ENCODE measurements at places on chromosomes 2 and 18. TPM values are rescaled to one million over a fixed set of nuclear protein-coding genes. Genes with fewer than 3 reads are reported as not detected.

LRP1B gene
- total RNA-seq, result not detected

SOX11 gene
- not detected for total RNA-seq

GALNT13 gene
- not detected for total RNA-seq

TUBA3E gene
- not detected for total RNA-seq

RESP18 gene
- total RNA-seq, result not detected

SETBP1 gene
- total RNA-seq, result 129 TPM

GRCh38 chr2:55112229-55113031 is 62.2 kb upstream of the RTN4 start:
- H3K36me3 ChIP-seq, result no peaks in the 10 kb centered on the region
- H3K27ac ChIP-seq, result no peak overlapping the region
- no peaks in the 10 kb centered on the region for H3K27me3 ChIP-seq
- peak; percentile 16 for DNase-seq

DNA sequence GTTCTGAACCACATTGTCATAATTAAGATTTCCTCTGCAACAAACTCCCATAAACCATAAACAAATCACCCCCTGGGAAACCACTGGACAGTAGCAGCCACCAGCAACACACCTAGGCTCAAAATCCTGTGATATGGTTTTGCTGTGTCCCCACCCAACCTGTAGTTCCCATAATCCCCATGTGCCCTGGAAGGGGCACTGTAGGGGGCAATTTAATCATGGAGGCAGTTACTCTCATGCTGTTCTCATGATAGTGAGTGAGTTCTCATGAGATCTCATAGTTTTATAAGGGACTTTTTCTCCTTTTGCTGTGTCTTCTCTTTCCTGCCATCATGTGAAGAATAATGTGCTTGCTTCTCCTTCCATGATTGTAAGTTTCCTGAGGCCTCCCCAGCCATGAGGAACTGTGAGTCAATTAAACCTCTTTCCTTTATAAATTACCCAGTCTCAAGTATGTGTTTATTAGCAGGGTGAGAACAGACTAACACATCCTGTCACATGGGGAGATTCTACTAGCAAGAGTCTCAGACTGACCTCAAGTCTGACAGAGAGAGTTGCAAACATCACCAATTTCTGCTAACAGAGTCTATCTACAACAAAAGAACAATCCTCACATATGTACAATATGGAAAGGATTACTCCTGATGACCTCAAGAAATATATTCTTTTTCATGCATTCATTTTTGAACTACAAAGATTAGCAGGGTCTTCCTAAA is 182.6 kb downstream of the GRB14 start:
- no peaks in the 10 kb centered on the region for H3K4me1 ChIP-seq
- no peaks in the 10 kb centered on the region for H3K36me3 ChIP-seq
- no peak overlapping the region for H3K4me3 ChIP-seq
- no peak for DNase-seq

- H3K36me3 ChIP-seq, result no peaks in the 10 kb centered on the region
- peaks cover 46% of the 10 kb centered on the region for H3K4me1 ChIP-seq
- DNase-seq, result no peak
- no peak overlapping the region for H3K27ac ChIP-seq
These were observed 31.9 kb upstream of the CEP68 start for GRCh38 chr2:65024149-65024829.

- H3K36me3 ChIP-seq, result no peaks in the 10 kb centered on the region
- H3K27me3 ChIP-seq, result no peaks in the 10 kb centered on the region
- no peak overlapping the region for H3K27ac ChIP-seq
- DNase-seq, result no peak
- H3K4me1 ChIP-seq, result no peaks in the 10 kb centered on the region
These were observed 341.1 kb downstream of the ARL6IP6 start for GRCh38 chr2:153059338-153060052.

GRCh38 chr2:246489-247144 is 17.2 kb downstream of the SH3YL1 start:
- H3K27me3 ChIP-seq, result no peaks in the 10 kb centered on the region
- H3K36me3 ChIP-seq, result peaks cover 1% of the 10 kb centered on the region
- H3K27ac ChIP-seq, result no peak overlapping the region
- peak; percentile 71 for DNase-seq

DNA sequence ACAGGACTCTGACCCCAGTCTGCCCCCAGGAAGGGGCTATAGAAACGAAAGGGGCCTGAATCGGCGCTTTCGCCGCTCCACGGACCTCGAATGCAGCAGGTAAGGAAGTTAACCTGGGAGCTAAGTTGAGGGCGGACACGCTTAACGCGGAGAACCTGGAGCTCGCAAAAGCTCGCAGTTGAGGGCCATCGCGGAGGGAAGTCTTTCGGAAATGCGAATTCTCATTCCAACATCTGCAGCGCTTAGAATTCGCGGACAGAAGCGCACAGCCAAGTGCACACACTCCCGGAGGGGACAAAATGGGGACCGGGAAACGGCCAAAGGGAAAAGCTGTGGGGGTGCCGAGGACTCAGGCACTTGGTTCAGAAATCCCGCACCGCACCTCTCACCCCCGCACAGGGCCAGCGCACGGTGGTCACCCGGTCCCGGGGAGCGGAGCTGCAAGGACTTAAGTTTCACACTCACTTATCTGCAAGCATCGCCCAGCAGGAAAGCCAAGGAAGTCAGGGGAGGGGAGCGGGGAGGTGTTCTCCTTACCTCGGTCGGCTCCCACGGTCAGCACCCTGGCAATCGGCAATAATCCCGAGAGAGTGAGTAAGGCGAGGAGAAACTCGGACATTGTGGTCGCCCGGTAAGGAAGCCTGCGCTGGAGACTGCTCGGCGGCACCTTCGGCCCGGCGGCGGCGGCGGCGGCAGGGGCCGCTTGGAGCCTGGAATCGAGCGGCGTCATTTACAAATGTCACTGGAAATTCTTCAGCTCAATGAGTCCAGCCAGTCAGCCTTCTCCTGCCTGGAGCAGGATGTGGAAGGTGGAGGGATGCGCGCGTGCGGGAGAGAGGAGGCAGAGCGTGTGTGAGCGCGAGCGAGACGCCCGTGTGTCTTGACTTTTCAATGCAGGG is 456 bp downstream of the LRP1B start:
- no peaks in the 10 kb centered on the region for H3K36me3 ChIP-seq
- H3K27ac ChIP-seq, result no peak overlapping the region
- H3K4me1 ChIP-seq, result peaks cover 16% of the 10 kb centered on the region
- peak; percentile 7 for DNase-seq

- H3K27ac ChIP-seq, result no peak overlapping the region
- no peaks in the 10 kb centered on the region for H3K27me3 ChIP-seq
- no peak for DNase-seq
- H3K4me3 ChIP-seq, result no peak overlapping the region
These were observed 6.5 kb upstream of the CNDP2 start for GRCh38 chr18:74489676-74490075.

DNA sequence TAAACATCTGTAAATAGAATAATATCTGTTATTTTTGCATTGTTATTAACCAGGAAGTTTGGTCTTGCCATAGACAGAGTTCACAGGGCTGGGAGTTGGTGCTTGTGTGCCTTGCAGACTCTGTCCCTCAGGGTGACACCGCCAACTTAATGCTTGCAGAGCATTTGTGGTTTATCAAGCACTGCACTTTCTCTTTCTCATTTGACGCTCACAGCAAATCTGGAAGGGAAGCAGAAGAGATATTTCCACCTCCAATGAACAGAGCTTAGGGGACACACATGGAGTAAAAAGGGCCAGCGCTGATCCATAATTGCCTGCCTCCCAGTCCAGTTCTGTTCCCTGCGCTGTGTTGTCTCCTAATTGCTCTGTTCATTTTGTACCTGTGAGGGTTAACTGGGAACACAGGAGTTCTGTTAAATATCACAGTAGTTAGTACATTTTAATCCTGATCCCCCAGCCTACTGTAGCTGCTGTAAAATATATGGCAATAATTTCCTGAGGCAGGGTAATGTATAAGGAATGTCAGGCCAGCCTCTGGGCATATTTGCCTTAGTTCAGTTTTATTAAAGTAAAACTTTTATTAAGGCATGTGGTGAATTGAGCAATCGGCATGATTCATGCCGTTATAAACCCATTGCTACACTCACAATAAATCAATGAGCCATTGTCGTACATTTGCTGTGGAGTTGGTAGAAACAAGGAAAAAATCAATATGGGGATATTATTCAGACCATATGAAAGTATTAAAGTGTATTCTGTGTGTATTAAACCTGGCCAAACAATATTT is 182.5 kb upstream of the OSR1 start:
- H3K27ac ChIP-seq, result no peak overlapping the region
- no peaks in the 10 kb centered on the region for H3K4me1 ChIP-seq
- H3K4me3 ChIP-seq, result no peak overlapping the region
- no peaks in the 10 kb centered on the region for H3K36me3 ChIP-seq
- H3K27me3 ChIP-seq, result no peaks in the 10 kb centered on the region
- DNase-seq, result no peak

GRCh38 chr2:16446706-16447105 is 218.9 kb downstream of the CYRIA start:
- no peaks in the 10 kb centered on the region for H3K27me3 ChIP-seq
- H3K27ac ChIP-seq, result no peak overlapping the region
- no peaks in the 10 kb centered on the region for H3K4me1 ChIP-seq
- DNase-seq, result no peak
- no peak overlapping the region for H3K4me3 ChIP-seq

- H3K4me1 ChIP-seq, result peaks cover 10% of the 10 kb centered on the region
- no peak overlapping the region for H3K27ac ChIP-seq
- H3K4me3 ChIP-seq, result no peak overlapping the region
- H3K27me3 ChIP-seq, result no peaks in the 10 kb centered on the region
- no peak for DNase-seq
These were observed 152.2 kb downstream of the PHLPP1 start for GRCh38 chr18:62867534-62867933.

DNA sequence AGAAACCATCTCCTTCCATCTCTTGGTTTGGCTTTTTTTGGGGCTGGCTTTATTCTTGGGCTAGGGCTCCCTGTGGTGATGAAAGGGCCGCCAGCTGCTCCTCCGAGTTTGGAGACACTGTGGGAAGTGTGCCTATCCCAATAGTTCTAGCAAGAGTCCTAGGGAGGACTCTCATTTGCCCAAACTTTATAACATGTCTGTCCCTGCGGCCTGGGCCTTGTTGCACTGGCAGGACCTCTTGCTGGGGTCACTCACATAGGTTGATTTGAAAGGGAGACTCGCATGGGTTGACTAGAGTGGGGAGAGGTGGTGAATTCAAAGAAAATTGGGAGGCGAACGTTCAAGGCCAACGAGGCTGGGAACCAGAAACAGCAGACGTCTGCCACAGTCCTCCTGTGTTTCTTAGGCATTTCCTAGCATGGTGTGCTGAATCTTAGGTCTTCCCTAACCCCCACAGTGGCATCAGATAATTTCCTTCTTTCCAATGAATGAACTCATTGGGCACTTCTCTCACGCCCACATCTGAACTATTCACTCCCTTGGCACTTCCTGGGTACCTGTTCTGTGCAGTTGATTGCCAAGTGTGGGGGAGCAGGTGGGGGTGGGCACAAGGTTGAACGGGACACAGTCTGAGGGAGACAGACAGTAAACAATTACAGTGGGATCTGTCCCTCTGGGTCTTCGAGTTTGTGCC is 26.8 kb downstream of the NIFK start:
- H3K4me1 ChIP-seq, result no peaks in the 10 kb centered on the region
- no peak overlapping the region for H3K4me3 ChIP-seq
- H3K27ac ChIP-seq, result no peak overlapping the region
- DNase-seq, result no peak

DNA sequence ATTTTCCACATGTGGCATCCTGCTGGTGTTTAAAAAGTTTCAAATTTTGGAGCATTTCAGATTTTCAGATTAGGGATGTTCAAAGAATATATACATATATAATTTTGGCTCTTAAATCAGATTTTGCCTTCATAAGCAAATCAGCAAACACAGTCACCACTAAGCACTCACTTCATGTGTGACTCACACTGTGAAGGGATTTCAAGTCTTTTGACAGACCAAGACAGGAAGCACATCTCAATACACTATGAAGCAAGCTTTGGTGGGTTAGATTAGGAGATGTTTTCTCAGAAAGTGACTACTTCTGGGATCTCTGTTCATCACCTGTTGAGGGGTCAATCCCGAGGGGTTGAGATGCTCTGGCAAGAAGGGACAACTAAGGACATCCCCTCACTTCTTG is 227.8 kb upstream of the RBBP8 start:
- no peak for DNase-seq
- no peaks in the 10 kb centered on the region for H3K27me3 ChIP-seq
- H3K36me3 ChIP-seq, result no peaks in the 10 kb centered on the region

DNA sequence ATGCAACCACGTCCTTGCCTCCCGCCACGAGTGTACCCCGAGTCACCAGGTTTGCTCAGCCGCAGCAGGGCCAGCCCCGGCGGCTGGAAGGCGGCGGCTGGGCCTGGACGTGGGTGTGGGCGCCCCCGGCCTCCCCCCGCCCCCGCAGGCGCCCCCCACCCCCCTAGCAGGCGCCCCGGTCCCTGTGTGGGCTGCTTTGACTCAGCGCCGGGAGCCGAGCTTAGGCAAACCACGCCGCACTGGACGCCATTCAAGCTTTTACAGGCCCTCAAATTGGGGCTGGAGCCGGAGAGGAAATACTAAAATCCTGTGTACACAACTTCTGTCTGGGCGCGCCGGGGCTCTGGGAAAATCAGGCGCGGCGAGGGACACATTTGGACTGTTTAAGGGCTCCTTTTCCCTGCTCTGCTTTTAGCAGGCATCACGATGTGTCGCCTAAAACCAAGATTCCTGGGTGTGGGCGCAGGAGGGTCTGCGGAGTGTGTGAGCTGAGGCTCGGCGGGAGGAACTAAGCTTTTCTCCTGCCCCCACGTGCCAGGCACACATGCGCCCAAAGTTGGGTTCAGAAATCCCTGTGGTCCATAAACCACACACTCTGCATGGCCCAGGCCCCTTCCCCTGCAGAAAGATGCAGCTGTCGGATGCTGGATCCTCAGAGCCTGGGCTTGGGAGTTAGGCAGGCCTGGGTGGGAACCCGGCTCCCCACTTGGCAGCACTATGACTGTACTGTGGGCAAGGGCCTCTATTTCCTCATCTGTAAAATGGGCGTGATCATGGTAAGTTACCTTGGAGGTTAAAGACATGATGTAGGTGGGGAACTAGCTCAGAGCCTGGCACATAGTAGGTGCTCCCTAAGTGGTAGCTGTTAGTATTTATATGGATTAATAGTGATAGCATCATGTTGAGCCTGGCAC is 57.6 kb downstream of the ATOH8 start:
- peaks cover 9% of the 10 kb centered on the region for H3K27me3 ChIP-seq
- no peaks in the 10 kb centered on the region for H3K4me1 ChIP-seq
- H3K27ac ChIP-seq, result no peak overlapping the region

DNA sequence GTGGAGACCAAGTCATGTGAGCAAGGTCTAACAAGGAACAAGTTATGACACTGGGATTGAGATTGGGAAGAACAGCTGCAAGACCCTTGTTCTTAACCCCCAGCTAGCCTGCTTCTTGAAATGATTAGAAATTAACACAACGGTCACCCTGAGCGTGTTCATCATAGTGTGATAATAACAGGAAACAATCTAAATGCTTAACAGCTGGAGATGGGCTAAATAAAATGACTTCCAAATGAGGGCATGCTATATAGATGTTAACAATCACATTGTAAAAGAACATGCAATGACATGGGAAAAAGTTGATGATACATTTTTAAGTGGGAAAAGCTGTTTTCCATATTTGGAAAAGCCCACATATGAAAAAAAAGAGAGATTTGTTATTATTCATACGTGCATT is 47.6 kb downstream of the RPL37A start:
- no peak overlapping the region for H3K27ac ChIP-seq
- no peaks in the 10 kb centered on the region for H3K36me3 ChIP-seq
- H3K27me3 ChIP-seq, result peaks cover 2% of the 10 kb centered on the region
- DNase-seq, result no peak
- no peaks in the 10 kb centered on the region for H3K4me1 ChIP-seq

All from B cell (primary cell).